ENCODE measurements at places on chromosomes 12 and 14. TPM values are rescaled to one million over a fixed set of nuclear protein-coding genes. Genes with fewer than 3 reads are reported as not detected.

- no peak for DNase-seq
Observed at GRCh38 chr14:54570631-54571415, 3.9 kb downstream of the SAMD4A start.

DNA sequence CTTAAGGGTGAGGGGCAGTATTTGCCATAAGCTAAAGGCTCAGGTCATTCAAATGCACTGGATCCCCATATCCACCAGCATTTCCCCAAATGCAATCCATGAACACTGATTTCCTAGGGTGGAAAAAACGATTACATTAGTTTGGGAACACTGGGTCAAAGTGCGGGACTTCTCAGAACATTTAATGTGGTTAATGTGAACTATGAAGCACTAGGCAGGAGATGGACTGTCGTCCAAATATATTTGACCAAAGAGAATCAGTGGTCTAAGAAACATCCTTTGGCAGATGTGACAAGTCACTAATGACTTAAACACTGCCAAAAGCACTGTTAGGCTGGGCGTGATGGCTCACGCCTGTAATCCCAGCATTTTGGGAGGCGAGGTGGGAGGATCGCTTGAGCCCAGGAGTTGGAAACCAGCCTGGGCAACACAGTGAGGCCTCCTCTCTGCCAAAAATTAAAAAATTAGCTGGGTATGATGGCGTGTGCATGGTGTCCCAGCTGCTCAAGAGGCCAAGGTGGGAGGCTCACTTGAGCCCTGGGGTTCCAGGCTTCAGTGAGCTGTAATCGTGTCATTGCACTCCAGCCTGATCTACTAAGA lies 205.4 kb downstream of the CALM1 start:
- DNase-seq, result no peak

GRCh38 chr12:570435-570920 lies 92.8 kb downstream of the NINJ2 start:
- peak; percentile 70 for DNase-seq

DNA sequence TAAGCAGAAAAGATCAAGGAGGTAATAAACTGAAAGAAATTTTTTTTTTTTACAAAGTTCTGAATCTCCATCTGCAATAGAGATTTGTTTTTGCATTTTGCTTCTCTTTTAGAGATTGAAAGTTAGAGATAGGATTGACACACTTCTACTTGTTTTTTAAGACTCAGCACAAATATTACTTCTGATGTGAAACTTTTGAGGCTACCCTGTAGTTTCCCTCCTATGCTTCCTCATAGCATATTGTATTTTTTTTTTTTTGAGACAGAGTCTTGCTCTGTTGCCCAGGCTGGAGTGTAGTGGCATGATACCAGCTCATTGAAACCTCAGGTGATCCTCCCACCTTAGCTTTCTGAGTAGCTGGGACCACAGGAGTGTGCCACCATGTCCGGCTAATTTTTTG lies 32.1 kb upstream of the SGPP1 start:
- no peak for DNase-seq

DNA sequence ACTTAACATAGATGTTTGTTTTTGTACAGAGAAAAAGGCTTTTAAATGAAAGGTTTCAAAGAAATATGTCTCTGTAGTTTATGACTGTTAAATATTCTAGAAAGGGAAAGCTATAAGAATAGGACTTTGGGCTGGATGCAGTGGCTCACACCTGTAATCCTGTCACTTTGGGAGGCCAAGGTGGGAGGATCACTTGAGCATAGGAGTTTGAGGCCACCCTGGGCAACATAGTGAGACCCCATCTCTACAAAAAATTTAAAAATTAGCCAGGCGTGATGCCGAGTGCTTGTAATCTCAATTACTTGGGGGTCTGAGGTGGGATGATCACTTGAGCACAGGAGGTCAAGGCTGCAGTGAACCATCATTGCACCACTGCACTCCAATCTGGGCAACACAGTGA lies 11.4 kb downstream of the GPX2 start:
- DNase-seq, result no peak

DNA sequence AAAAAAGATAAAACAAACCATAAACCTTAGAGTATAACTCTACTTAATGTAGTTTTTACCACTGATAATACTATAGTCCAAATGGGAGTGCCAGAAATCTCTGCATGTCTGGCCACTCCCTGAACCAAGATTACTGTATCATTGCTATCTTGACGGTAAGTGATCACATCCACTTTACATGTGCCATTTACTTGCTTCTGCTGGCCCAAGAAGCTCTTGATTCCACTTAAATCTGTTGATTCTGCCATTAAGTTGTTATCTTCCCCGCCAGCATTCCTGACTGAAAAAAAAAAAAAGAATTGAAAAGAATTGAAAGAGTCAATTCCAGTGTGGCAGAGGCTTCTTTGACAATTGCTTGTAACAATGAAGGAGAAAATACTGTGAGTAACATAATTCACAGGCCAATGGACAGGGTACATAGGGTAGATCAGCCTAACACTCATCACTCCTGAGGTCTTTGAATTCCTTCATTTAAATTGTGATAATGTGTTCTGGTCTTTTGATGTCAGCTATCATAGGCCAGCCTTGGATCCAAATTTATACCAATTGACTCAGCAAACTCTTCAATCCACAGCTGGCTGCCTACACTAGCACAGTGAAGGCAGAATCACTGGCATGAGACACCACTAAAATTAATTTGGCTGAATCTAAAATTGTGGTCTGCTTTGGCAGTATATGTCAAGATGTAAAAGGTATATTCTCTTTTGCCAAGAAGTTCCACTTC lies 665.2 kb upstream of the FLRT2 start:
- DNase-seq, result no peak

DNA sequence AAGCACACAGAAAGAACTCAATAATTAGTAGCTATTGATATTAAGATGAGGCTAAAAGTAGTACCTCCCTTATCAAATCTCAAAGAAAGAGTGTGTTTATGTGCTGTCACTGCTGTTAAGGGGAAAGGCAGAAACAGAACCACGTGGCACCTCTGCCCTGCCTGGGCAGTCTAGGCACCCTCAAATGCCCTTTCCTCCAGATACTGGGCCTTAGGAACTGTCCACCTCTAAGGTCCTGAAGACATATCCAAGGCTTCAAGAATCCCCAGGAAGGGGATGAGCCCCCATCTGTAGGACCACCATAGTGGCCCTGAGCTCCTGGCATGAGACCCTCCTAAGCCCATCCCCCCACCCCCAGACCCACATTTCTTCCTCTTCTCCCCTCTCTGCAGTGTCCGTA lies 29.1 kb downstream of the NGB start:
- no peak for DNase-seq

The CCDC175 gene
- 1.5 TPM for polyA plus RNA-seq

- no peak for DNase-seq
Observed at GRCh38 chr12:50112456-50113218, 601 bp downstream of the COX14 start.

DNA sequence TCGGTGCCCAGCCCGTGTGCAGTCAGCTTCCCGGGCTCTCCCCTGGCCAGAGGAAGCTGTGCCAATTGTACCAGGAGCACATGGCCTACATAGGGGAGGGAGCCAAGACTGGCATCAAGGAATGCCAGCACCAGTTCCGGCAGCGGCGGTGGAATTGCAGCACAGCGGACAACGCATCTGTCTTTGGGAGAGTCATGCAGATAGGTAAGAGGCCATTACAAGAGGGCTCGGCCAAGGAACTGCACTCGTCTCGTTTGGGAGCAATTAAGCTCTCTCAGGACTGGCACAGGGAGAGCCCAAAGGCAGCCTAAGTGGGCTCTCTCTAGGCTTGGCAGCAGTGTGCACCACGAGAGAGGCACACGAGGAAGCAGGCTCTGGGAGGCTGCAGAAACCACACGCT lies 3.7 kb downstream of the WNT5B start:
- no peak for DNase-seq

DNA sequence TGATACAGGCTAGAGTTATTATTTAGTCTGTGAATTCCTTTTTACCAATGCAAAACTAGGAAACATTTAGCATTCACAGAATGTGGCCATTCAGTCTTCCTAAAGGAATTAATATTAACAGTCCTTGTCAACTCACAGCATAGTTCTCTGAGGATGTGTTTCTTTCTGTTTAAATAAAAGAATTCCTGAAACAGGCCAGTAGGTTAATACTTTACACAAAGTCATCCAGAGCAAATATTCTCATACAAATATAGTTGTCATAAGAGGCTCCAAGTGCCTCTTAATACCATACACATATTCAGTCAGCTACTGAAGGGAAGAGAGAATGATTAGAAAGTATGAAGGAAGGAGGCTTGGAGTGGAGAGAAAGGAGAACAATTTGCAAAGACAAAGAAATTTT lies 120.1 kb downstream of the LMNTD1 start:
- no peak for DNase-seq

GRCh38 chr12:113271853-113272561 lies 50.7 kb downstream of the TPCN1 start:
- no peak for DNase-seq

GRCh38 chr14:95808371-95808770 lies 68.3 kb upstream of the TUNAR start:
- no peak for DNase-seq

The P2RX2 gene
- polyA plus RNA-seq, result 24.1 TPM

- no peak for DNase-seq
Observed at GRCh38 chr12:115450017-115450416, 766.0 kb upstream of the TBX3 start.

- no peak for DNase-seq
Observed at GRCh38 chr14:61409782-61410181, 88.4 kb downstream of the PRKCH start.

DNA sequence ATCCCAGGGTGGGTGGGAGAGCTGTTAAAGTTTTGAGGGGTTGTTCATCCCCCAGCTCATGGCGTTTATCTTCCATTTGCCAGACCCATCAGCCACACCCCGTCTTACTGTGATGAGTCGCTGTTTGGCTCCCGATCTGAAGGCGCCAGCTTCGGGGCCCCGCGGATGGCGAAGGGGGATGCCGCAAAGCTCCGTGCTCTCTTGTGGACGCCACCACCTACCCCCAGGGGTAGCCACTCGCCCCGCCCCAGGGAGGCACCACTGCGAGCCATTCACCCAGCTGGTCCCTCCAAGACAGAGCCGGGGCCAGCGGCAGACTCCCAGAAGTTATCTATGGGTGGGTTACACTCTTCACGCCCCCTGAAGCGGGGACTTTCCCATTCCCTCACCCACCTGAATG lies 5.7 kb downstream of the RITA1 start:
- DNase-seq, result no peak

The ZCCHC8 gene
- 36.0 TPM for polyA plus RNA-seq

DNA sequence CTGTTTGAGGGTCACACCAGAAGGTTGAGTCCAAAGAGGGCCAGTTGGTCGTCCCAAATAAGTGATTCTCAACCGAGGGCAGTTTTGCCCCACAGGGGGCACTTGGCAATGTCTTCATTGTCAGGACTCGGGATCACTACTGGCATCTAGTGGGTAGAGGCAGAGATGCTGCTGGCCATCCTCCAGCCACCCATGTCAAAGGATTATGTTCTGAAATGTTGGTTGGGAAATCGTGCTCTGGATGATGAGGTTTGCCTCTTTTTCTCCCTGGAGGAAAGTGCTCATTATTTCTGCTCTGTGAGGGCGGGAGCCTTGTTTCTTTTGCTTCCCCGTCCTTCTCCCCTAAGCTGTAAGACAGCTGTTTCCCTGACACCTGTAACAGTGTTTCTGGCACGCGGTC lies 3.6 kb downstream of the ZNF839 start:
- no peak for DNase-seq

- DNase-seq, result no peak
Observed at GRCh38 chr14:63759456-63759855, 31.6 kb upstream of the SGPP1 start.

All from large intestine (tissue), 12 donors.